ENCODE measurements at places on chromosomes 3 and 15.

GRCh38 chr3:30170681-30171438, 435.5 kb upstream of the TGFBR2 start:
- DNase-seq: no peak

- no peak for DNase-seq
Observed at GRCh38 chr15:96802611-96803255, 472.2 kb downstream of the NR2F2 start.

GRCh38 chr15:85891470-85891869, 96.7 kb upstream of the KLHL25 start:
- no peak for DNase-seq

GRCh38 chr3:10333349-10333650, 12.4 kb upstream of the SEC13 start:
- DNase-seq: no peak

- DNase-seq: no peak
Observed at GRCh38 chr3:30518181-30518864, 88.1 kb upstream of the TGFBR2 start.

DNA sequence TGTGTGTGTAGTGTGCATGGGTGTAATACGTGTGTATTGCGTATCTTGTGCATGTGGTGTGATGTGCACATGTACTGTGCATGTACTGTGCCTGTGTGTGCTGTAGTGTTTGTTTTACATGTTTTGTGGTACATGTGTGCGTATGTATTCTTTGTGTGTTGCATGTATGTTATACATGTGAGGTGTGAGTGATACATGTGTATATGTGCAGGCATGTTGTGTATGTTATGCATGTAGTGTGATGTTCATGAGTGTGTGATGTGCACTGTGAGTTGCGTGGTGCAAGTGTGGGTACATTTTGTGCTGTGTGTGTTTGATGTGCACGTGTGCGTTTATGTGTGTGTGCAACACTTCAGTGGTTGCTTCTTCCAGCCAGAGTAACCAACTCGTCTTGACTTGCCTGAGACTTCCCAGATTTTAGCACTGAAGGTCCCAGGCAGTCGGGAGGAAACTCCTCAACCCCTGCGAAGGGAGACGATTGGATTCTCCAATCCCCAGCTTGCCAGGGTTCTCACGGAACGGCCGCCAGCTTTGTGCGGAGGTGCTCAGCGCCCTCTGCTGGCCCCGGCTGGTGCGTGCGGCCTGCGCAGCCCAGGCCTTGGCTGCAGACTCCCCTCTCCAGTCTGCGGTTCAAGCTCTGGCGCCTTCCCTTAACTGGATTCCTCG, 3.6 kb downstream of the GALNT15 start:
- DNase-seq: peak; percentile 63

- no peak for DNase-seq
Observed at GRCh38 chr3:153840487-153840886, 280.7 kb upstream of the ARHGEF26 start.

DNA sequence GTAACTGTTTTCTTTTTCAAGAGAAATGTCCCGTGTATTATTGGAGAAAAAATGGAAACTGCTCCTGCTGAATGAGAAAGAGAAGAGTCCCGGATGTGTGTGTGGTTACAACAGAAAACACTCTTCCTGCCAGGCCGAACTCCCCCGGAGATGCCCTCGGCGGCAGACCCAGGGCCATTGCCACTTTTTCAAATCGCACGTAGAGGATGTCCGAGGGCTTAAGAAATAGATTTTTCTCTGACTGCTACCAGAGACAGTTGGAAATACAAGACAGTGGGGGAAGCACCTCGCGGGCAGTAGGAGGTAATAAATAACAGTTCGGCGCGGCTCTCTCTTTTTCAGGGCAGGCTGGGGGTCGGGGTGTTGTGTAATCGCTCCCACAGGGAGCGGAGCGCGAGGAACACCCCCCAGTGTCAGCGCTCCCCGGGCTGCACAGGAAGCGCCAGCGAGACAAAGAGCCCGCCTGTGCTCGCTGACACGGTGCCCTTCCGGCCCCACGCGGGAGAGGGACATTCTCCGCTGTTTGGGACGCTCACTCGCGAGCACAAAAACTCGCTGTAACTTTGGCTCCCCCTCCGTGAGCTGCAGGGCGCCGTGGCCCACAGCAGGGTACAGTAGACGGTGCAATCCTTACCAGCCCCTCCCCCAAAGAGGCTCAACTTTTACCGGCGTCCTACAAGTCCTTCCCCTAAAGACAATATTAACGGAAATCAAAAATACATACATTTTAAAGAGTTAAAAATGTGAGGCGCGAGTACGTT, 1.1 kb downstream of the VGLL4 start:
- peak; percentile 61 for DNase-seq

- DNase-seq: no peak
Observed at GRCh38 chr3:101200461-101200860, 119.9 kb downstream of the IMPG2 start.

All from stimulated activated CD4-positive, alpha-beta T cell treated with anti-CD3 and anti-CD28 coated beads, Interleukin-4, amount 100 ng/mL, for 24 hours (primary cell).